ENCODE measurements at places on chromosomes 13 and 19.
A peak's percentile ranks its signal among the peaks of the same experiment; 100 is the strongest.

DNA sequence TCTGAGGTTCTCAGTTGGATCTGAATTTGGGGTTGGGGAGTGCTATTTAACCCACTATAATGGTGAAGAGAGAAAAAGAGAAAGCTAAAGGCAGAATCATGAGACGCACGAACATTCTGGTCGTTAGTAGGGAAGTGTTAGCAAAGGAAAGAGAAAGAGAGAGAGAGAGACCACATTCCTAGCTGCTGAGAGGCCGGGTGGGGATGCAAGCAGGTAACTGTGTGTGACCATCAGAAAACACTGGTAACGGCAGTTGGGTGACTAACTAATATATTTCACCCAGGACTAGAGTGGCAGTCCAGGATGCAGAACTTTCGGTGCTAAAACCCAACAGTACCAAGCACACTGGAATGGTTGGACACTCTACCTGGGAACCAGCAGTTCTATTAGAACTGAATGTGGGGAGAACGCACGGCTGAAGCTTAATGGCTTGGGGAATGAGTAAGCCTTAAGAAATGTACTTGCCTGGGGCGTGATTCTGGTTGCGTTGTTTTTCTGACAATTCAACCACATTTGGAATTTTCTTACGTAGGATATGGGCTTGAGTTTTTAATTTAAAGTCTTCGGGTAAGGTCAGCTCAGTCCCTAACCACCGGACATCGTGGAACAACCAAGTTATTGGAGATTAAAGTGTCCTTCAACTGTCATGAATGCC, 130.2 kb downstream of the DNAJC15 start:
- peak; percentile 33 for DNase-seq

- no peak for DNase-seq
Measured at GRCh38 chr13:52027832-52028231, 3.3 kb downstream of the UTP14C start.

- no peak for DNase-seq
Measured at GRCh38 chr13:96029002-96029401, 24.2 kb downstream of the UGGT2 start.

DNA sequence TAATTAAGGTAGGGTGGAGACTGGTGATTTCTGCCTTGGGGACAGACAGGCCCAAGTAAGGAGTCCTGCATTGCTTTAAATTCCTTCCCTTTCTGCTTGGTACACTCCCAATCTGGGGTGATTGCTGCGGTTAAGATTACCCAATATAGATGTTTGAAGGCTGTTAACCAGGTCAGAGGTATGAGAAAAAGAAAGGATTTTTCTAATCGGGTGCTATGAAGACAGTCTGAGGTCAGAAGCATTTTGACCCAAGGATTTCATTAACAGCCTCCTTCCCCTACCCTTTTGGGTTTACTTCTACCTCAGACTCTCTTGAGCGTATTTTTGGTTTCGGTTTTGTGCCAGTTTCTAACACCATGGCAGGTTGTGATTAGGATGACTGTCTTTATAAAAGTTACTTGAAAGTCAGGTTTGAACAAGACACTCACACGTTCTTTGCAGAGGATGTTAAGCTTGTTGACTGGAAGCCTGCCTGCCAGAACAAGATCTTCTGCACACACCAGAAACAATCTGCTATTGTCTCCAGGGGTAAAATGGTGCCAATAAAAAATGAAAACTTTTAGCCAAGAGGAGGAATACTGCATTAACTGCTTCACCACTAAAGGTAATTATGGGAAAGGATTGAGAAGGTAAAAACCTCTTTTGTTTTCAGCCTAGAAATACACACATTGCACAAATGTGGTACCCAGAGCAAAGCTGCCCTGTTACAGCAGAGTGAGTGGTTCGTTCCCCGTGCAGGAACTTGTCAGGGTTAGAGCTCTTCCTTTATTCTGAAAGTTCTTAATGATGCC, 108.8 kb downstream of the NDFIP2 start:
- peak; percentile 19 for DNase-seq

GRCh38 chr19:14395262-14395661, 14.0 kb downstream of the ADGRE5 start:
- DNase-seq = no peak

DNA sequence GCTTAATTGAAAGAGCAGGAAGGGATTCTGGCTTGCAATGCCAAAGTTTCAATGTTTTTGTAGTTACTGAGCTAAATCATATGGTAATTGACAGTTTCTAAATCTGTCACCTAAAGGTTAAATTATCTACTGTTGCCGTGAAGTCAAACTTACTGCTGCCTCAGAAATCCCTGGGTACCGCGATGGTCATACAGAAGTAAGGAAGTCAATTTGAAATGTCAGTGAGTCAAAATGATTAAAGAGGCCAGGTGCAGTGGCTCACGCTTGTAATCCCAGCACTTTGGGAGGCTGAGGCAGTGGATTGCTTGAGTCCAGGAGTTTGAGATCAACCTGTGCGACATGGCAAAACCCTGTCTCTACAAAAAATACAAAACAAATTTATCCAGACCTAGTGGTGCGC, 48.8 kb upstream of the TPM4 start:
- no peak for DNase-seq

- no peak for DNase-seq
Measured at GRCh38 chr13:102472650-102473049, 70.8 kb upstream of the FGF14 start.

- DNase-seq = no peak
Measured at GRCh38 chr19:2394054-2394441, 33.3 kb downstream of the TIMM13 start.

Data from GM23248 (cell line).